ENCODE measurements at places on chromosomes 11 and 22.

- DNase-seq = no peak
Observed at GRCh38 chr22:31235081-31235480, 23.0 kb downstream of the LIMK2 start.

GRCh38 chr11:119436093-119436492 lies 13.1 kb upstream of the THY1 start:
- DNase-seq = no peak

DNA sequence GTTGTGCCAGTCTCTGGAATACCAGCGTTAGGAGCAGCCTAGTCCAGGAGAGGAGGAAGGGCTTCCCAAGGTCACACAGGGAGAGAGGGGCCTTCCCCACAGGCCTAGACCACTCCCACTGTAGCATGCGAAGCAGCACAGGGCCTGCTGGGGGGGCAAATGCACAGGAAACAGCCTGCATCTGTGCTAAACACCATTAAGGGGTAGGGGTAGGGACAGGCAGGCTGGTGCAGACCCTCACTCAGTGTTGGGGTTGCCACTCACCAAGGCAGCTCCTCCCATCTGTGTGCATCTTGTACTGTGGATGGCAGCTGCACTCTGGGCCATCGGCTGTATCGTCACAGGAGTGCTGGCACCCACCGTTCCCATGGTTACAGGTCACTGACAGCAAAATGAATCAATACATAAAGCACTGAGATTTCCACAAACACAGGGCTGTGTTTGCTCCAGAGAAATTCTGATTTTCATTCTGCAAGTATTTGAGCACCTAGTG lies 24.9 kb downstream of the SCUBE2 start:
- DNase-seq = no peak

- no peak for DNase-seq
Observed at GRCh38 chr11:73228268-73229134, 10.4 kb downstream of the P2RY2 start.

- no peak for DNase-seq
Observed at GRCh38 chr11:72812604-72812966, 1.6 kb upstream of the ATG16L2 start.

DNA sequence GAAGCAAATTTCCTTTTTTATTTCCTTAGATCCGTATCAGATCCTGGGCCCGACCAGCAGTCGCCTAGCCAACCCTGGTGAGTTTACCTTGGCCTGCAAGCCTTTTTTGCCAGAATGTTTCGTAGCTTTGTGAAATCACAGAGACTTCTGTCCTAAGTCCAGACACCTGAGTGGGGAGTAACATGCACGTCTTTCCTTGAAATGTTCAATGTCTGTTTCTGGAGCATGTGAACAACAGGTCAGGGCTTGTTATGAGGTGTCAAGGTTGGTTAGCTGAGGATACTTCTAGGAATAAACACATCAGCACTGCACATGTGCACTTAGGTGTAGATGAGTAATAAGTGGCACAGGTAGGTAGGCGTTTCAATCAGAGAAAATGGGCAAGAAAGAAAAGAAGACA lies 58.0 kb downstream of the KCNJ1 start:
- no peak for DNase-seq

GRCh38 chr11:116786326-116786725 lies 1.5 kb downstream of the ZPR1 start:
- DNase-seq = no peak

- no peak for DNase-seq
Observed at GRCh38 chr22:46418827-46419226, 83.3 kb downstream of the TRMU start.

- DNase-seq = no peak
Observed at GRCh38 chr11:119797736-119798135, 68.7 kb upstream of the NECTIN1 start.

DNA sequence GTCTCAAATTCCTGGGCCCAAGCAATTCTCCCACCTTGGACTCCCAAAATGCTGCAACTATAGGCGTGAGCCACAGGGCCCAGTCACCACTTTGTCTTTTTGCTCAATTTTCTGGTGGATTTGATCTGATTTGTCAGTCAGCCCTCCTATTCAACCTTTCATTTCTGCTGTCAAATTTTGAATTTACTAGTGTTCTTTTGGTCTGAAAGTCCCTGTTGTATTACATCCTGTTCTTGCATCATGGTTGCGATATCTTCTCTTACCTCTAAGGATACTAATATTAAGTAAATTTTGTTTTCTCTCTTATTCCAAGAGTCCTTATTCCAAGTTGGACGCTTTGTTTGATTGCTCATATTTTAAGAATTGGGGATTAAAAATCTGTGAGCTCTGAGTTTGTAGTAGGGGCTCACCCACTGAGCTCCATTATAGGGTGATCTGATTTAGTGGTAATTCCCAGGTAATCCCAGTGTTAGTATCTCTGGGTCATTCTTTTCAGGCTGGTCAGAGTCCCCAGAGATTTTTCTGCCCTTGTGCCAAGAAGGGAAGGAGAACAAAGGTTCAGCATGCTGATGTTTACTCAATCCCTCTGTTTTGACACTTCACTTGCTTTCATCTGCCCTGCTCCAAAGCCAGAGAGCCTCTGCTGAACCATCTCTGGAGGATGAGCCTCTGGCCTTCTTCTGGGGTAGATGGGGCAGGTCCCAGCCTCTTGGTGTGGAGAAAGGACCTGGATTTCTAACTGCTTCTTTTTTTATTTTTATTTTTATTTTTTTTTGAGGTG lies 10.0 kb downstream of the UPB1 start:
- DNase-seq = no peak

DNA sequence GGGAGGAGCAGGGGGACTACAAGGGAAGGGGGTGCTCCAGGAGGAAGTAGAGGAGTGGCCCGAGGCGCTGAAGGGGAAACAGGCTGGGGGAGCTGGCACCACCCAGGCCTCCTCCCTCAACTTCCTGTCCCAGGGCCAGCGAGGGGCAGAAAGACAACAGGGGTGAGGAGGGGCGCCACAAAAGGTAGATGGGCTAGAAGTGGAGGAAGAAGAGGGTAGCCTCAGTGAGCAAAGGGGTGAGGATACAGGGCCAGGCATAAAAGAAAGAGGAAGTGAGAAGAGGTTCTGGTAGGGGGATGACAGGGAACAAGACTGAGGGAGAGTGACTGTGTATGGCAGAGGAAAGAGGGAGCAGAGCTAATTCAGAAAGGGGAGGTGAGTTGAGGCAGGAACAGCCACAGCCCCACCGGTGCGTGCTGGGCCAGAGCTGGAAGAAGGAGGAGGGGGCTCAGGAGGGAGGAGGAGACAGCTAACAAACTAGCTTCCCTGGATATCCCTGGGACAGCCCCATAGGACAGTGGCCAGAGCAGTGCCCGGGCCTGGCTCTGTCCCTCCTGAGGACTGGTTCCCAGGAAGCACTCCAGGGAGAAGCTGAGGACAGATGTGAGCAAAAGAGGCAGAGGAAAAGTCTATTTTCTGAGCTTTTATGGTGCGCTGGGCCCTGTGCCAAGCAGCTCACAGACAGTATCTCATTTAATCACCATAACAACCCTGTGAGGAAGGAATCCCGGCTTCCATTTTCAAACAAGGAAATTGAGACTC lies 8.5 kb downstream of the DCHS1 start:
- no peak for DNase-seq

DNA sequence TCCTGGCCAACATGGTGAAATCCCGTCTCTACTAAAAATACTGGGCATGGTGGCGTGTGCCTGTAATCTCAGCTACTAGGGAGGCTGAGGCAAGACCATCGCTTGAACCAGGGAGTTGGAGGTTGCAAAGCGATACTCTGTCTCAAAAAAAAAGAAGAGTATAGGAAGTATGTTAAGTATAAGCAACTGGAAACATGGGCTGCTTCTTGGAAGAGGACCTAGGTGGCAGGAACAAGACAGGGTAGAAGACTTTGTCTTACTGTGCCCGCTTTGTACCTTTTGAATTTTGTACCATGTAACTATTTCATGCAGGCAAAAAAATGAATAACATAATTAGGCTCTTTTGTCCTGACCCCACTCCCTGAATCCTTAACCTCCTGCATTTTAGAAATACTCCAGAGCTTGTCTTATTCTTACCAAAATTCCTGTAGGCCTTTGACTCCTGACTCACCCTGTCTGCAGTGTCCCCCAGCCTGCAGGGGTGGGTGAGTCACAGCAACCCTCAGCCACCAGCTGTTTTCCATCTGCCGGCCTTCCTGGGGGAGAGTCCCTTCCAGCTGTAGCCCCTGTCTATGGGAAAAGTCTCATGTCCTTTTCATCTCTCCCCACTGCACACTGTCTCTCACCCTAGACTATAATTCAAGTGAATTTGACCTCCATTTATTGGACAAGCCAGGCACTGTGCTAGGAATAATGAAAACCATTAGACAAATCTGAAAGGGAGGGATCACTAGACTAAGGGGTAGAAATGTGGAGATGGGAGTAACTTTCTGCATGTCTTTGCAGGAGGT lies 41.8 kb downstream of the TXN2 start:
- DNase-seq = peak; percentile 66

DNA sequence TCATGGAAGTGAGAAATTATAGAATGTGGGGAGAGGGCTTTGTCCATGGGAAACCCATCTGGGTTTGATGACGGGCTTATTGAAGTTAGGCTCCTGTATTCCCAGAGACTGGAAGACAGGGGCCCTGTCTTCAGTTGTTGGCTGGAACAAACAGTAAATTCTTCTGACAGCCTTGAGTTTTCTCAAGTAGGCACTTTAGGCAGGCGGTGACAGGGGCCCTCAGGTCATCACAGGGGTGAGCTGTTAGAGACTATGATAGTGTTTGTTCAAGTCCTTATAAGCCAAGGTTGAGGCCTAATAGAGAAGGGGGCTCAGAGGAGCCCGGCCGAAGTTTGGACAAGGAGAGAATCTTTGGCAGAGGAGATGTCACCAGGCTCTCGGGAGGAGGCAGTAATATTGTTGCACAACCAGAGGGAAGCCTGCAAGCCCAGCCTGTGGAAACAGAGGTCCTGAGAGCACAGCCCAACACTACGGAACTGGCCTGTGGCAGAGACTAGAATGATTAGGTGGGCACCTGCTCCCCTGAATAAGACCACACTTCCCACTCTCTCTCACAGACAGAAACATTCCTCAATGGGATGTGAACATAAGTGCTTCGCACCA lies 20.2 kb upstream of the IL17RA start:
- DNase-seq = no peak

DNA sequence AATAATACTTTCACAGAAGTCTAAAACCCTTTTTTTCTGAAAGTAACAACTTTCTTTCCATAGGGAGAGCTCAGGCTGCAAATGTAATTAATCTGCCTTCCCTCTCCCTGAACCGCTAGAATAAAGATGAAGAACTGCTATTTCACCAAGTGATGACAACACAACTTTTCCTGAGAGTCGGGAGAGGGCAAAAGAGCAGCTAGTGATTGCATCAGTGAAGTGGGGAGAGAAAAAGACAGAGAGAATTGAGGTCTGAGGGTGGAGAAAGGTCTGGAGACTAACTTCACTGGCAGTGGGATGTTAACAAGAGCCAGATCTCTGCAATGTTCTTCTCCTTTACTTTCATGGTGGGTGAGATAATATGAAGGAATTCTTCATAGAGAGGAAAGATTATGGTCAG lies 10.9 kb upstream of the MPEG1 start:
- no peak for DNase-seq

GRCh38 chr11:113263458-113264259 lies 50.7 kb upstream of the TTC12 start:
- no peak for DNase-seq

DNA sequence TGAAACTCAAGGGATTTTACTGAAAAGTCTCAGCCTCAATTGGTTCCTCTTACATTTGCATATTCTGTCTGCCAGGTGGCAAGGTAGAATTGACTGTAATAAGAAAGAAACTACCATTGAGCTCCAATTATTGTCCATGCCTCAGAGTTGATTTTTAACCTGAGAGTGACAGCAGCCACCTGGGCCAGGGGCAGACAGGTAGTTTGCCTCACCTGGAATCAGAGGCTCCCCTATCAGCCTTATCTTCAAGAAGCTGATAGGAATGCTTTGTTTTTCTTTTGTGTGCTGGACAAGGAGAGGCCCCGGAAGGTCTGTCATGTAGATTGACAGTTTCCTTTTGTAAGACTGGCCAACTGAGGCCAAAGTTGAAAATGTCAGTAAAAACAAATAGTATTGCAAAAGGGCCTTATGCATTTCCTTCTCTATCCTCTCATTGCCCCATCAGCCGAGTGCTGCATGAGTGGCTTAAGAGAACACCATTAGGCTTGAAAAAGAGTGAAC lies 34.1 kb downstream of the CD44 start:
- DNase-seq = no peak

DNA sequence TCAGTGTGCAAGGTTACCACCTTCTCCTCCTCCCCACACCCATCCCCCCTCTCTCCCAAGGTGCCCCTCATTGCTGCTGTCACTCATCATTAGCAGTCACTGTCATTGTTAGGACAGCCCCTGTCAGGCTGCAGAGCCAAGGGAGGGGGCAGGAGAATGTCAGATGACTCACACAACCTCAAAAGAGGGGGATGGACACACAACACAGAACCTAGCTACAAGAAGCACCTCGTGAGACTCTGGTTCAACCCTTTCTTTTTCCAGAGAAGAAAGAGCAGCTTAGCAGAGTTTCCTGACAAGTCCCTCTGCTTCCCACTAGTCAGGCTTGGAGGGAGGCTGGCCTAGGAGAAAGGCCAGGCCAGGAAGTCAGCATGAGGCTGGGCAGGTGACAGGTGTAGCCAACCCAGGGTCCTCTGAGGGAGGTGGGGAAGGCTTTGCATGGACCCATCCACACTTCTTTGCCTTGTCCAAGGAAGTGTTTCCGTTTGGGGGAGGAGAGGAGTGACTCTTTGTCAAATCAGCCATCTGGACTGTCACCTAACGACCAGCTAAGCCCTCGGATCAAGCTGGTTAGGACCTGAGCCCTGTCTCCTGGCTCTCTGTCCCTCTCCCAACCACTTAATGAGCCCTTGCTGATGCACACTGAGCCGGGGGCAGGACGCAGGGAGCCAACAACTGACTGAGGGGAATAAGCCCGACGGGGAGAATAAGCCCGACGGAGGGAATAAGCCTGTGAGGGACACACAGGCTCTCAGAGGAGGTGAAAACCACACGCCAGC lies 18.3 kb downstream of the ADORA2A start:
- DNase-seq = no peak

GRCh38 chr22:19961201-19961580 lies 19.6 kb upstream of the TXNRD2 start:
- no peak for DNase-seq

- no peak for DNase-seq
Observed at GRCh38 chr11:132125988-132126871, 755.8 kb downstream of the NTM start.

- DNase-seq = no peak
Observed at GRCh38 chr11:131895865-131896264, 525.5 kb downstream of the NTM start.

- peak; percentile 86 for DNase-seq
Observed at GRCh38 chr11:117817368-117818040, 7.0 kb downstream of the FXYD2 start.

GRCh38 chr11:66335531-66336233 lies 552 bp downstream of the RIN1 start:
- no peak for DNase-seq

Data from renal pelvis (tissue), 12 donors.